ENCODE measurements at places on chromosomes 6 and 20. TPM values are rescaled to one million over a fixed set of nuclear protein-coding genes. Genes with fewer than 3 reads are reported as not detected.

- peak; percentile 1 for DNase-seq
These were observed at the start of gene BTBD3 for GRCh38 chr20:11917663-11918062. Gene BTBD3, plus strand, starts transcription at chr20:11917893. Its CDS starts 383 bp downstream, at chr20:11918276.

GRCh38 chr20:7226156-7226555 lies 458.7 kb downstream of the BMP2 start:
- DNase-seq: no peak

DNA sequence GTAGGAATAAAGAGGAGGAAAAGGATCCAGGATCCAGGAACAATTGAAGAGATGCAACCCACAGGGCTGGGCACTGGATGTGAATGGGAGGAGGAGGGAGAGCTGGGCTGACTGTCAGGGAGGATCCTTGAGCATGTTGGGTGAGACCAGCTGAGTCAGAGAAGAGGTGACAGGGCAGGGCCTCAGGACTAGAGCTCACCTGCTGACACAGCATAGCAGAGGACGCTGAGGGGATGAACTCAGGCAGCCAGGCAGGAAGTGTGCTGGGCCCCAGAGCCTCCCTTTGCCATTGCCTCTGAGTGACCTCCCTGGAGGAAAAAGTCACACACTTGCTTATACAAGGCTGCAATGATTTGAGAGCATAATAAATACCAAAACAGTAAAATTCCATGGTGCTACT lies 72.3 kb downstream of the ZNF133 start:
- DNase-seq: no peak

DNA sequence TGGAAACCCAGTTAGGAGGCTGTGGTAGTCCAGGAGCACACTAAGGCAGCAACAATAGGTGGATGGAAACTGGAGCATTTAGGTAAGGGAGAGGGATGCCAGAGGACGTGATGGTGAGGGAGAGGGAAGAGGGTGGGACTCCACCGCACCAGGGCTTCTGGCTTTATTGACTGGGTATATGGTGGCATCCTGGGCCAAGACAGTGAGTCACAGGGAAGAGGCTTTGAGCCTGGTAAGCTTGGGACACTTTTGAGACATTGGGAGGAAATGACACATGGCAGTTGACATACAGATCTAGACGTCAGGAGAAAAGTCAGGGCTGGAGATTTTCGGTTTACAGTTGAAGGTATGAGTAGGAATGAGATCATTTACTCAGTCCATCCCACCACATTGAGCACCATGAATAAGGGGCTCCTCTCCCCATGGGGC lies 14.9 kb downstream of the NT5E start:
- no peak for DNase-seq

DNA sequence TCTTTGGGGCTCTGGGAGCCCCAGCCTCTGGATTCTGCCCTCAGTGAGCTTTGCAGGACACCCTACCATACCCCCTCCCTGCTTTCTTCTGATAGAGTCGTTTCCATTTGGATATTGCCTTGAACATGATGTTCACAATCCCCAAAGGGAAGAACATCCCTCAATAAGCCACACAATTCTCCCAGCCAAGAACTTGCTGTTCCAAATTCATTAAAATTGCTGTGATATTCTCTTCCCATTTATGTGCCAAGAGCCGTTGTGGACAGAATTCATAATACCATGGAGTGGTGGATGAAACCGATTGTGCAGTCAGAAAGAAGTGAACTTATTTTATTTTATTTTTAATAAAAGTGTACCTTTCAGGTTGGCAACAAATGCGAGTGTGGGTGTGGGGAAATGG lies 95.8 kb downstream of the DHX35 start:
- DNase-seq: no peak

DNA sequence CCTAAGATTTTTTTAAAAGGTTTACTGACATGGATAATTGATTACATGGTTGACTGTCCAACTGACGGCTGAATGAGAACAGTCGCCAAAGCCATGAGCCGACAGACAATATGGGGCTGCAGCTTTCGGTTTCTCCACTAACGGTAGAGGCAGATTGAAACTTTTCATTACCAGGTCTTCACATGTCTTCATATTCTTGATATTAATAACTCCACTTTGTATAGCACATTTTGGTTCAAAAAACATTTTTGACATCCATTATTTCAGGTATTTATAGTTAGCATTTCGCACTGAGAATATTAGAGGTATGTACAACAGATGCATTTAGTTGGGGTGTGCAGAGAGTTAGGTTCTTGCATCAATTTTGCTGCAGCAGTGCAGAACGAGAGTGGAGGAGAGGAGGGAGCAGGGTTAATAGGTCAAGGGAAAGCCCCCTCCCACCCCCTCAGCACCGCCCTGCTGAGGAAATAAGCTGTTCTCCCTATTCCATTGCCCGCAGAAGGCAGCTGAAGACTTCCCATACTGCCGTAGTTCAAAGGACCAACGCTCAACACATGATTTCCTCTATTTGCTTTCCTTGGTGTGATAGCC lies 73.6 kb upstream of the ADTRP start:
- DNase-seq: no peak

DNA sequence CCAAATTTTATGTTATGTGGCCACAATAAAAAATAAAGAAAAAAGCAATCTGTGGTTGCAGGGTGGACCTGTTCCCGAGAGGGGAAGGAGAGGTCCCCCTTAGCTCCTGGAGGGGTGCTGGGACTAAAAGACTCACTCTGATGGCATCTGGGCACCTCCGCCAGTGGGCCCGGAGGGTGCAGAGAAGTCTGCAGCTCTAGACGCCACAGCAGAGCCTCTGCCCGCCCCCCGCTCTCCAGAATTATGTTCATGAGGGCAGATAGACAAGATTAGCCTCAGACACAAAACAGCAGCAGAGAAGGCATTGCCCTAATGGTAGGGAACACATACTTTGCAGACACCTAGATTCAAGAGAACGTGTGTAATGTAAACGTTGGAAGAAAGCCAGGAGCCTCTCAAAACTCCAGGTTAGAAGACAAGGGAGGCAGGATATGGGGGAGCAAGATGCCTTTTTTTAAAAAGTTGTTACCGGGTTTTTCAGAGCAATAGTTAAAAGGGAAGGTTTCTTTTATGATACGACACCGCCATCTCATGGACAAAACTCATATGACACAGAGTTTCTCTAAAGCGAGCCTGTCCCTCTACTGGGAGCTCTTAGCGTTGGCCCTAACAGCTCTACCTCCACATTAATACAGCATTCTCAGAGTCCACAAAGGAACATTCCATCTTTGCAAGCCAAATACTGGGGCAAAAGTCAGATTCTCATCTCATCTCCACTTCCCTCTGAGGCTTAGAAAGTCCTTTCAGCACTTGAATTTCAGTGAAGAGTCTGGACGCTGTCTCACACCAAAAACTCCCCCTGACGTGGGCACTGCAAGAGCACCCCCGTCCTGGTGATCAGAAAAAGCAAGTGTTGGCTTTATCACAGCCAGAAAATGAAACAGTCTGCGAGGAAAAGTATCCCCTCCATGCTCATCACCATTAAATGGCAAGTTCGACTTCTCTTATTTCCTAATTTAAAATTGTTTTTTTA lies 47.2 kb downstream of the FOXF2 start:
- peak; percentile 79 for DNase-seq

DNA sequence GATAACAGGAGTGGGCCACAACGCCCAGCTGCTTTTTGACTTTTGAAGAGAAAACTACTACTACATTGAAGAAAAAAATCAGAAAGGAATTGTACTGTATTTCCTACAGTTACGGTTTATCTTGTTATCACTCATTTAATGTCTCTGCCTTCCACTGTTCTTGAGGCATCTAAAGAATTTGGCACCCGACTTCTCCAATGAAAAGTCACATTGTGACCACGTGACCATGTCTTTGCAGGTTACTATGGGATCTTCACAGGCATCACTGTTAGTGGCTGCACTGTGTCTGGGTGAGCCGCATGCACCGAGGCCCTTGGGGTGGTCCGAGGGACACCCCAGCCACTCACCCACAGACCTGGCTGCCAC lies 26.8 kb downstream of the RRBP1 start:
- DNase-seq: no peak

GRCh38 chr6:164753517-164753916 lies 555.9 kb downstream of the C6orf118 start:
- DNase-seq: no peak

The BEND6 gene
- total RNA-seq: 0.74 TPM

The DOP1A gene
- total RNA-seq: 5.5 TPM

The DAAM2 gene
- total RNA-seq: 0.04 TPM

The NKX2-2 gene
- total RNA-seq: not detected

The NRSN1 gene
- total RNA-seq: not detected

All from K562 (cell line).